Stimulated activated naive CD4-positive, alpha-beta T cell (primary cell): ENCODE measurements at places on chromosomes 6 and 20.

DNA sequence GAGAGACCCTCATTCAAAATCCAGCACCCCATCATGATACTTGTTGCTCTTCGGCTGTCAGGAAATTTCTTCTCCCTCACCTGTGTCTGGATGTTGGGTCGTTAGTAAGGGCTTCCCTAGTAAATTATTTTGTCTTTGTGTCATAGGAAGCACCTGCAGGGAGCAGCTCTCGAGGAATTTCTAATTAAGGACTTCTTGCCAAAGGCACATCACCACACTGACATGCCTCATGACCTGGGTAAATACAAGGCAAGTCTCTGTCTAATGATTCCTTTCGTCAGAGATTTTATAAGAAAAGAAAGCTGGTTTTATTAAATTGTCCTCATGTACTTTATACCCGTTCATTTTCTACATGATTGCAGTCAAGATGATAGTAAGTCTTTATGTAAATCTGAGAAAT lies at the start of gene NOX3:
Gene NOX3, minus strand, starts transcription at position 74 of the 400 bp plus-strand sequence. Its CDS starts 39 bp downstream, at position 35.
- no peak for DNase-seq

GRCh38 chr6:164072240-164072666 lies 657.7 kb downstream of the QKI start:
- DNase-seq, result no peak

- DNase-seq, result peak; percentile 8
Observed at GRCh38 chr6:150395388-150396009, 26.7 kb downstream of the IYD start.

- no peak for DNase-seq
Observed at GRCh38 chr6:133637874-133638273, 251.0 kb upstream of the TCF21 start.

DNA sequence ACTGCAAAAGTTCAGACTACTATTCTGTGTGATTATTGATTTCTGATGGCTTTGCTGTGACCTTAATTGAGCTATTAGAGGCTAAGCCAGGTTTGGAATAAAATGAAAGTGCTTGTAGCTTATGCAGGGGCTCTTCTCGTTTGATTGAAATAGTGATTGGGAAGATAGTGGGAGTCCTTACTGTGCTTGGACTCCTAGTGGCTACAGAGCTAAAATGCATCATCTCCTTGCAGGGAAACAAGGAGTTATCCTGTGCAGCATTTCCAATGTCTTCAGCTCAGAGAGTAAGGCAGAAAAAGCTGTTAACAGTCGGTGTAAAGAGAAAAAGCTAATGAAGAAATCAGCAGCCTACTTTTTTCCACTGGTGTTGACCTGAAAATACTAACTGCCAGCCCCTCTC lies 173.5 kb downstream of the SLC35F1 start:
- DNase-seq, result no peak

GRCh38 chr20:51470907-51471411 lies 71.6 kb downstream of the NFATC2 start:
- no peak for DNase-seq

DNA sequence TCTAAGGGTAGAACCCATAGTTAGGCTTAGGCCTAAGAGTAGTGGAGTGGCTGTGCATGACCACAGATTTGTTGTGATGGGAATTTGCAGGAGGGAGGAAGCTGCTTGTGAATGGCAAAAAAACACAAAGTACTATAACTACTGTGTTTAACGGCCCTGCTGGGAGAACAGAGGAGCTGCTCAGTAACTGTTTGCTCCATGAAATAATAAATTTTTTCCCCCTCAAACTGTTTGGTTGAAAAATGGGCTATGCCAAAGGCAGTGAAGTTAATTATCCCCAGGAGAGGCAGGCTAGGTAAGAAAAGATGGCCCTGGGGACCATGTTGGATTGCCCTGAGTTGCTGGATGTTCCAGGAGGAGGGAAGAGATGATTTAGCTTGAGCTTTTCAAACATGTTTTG lies 256.5 kb upstream of the PRND start:
- DNase-seq, result no peak

GRCh38 chr6:109458774-109459531 lies 3.4 kb upstream of the MICAL1 start:
- peak; percentile 18 for DNase-seq

- no peak for DNase-seq
Observed at GRCh38 chr20:62557999-62558408, 82.2 kb upstream of the GATA5 start.

DNA sequence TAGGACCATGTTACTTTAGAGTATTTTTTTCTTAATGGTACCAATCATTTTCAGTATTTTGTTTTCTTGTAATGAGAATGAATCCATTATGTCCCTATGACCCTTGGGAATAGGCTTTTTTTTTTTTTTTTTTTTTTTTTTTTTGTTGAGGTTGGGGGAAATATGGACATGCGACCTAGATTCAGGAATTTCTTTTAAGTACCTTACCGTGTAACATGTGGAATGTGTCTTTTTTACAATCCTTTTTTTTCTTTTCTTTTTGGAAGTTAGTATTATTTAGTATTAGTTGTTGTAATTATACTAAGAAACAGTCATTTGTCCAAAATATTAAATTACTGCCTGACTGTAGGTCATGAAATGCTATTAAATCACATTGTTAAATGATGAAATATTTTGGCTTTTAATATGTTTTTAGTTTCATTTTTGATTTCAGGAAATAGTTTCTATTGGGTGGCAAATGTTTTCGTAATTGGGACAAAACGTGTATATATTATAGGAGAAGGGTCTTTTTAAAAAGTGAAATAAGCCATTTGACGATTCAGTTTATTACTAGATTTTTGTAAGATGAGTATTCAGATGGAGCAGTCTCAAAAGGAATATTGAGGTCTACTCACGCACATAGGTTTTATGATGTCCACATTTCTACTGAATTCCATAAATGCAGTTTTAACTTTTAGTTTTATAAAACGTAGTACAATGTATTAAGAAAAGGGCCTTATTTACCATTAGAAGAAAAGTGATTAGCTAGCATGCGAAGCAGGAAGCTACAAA lies 4.9 kb downstream of the ARID1B start:
- DNase-seq, result no peak

DNA sequence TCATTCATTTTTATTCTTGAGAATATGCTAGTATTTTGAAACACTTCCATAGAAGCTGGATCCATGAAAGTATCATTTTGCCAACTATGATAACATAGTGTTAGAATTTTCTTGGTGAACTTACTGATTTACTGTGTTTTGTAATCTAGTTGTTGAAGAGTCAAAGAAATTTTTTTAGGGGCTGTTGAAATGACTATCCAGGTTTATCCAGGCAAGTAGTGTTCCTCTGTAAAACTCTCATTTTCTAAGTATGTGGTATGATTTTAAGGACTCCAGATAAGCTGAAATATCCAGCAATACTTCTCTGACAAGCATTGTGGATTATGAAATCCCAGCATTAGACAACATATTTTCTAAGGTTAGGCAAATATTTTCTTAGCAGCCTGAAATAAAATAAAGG lies 95.9 kb downstream of the GRIK2 start:
- DNase-seq, result no peak

- DNase-seq, result no peak
Observed at GRCh38 chr6:88454658-88455057, 288.5 kb upstream of the CNR1 start.

DNA sequence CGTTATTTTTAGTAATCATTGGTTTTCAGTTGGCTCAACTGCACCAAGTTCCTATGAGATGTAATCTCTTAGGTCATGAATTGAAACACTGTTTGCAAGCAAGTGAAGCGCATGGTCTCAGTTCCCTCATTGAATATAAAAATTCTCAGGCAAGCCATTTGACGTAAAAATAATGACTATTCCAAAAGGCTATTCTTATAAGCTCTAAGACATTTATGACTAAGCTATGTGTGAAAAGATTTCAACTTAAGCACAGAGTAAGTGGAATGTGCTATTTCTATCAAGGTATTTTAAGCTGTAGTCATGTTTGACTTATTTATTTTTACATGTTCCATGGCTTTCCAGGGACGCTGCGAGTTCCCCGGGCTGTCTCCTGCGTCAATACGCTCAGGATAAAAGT lies 248.5 kb downstream of the THBS2 start:
- no peak for DNase-seq

- DNase-seq, result no peak
Observed at GRCh38 chr6:17281100-17281496, at the start of gene RBM24. RBM24 (plus strand) TSS chr6:17281361; CDS start chr6:17281582, 221 bp downstream.

- peak; percentile 27 for DNase-seq
Observed at GRCh38 chr6:33692760-33693158, 18.7 kb downstream of the UQCC2 start.

- no peak for DNase-seq
Observed at GRCh38 chr20:58246346-58246745, 17.9 kb upstream of the ANKRD60 start.

- no peak for DNase-seq
Observed at GRCh38 chr20:41570557-41570956, 47.6 kb downstream of the CHD6 start.

GRCh38 chr20:57936636-57937385 lies 227.0 kb upstream of the PMEPA1 start:
- DNase-seq, result no peak

DNA sequence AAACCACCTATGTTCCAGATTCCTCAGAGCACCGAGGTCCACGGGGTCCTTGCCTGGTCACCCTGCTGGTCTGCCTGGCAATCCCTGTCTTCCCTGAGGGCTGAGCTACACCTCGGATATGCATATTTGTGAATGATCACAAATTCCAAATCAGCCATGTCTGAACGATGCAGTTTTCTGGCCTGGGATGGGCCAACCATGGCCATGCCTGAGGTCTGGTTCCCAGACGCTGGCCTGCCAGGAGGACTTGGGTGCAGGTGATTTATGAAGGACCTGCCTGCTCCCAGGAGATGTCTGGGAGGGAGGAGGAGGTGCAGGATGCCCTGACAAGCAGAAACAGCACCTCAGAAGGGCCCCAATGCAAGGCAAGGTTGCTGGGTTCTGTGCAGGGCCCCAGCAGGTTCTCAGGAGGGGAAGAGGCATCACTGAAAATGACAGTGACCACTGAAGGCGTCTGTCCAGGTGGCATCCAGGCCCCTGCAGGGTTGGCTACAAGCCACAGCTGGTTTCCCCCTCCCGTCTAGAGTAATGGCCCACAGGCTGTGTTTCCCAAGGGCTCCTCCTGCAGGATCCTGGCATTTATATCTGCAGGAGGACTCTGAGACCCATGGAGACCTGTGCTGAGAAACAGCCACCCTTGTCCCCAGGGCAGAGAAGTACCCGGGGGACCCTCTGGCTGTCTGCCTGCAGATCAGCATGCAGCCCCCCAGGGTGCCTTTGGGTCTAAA lies 205.3 kb downstream of the TAF4 start:
- DNase-seq, result no peak

DNA sequence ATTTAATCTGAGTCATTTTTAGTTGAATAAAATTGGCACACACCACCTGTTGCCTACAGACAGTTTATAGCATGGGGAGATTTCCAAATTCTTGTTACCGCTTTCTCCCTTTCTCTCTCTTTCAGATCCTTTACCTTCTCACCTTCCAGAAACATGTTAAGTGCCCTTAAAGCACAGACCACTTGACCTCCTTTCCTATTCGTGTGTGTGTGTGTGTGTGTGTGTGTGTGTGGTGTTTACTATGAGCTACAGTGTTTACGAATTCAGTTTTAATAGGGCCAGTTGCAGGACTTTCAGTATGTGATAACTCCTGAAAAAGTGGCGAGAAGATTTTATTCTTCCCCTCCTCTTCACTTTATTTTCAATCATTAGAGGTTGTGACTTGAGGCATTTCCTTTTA lies 258.1 kb downstream of the BMP2 start:
- DNase-seq, result no peak

DNA sequence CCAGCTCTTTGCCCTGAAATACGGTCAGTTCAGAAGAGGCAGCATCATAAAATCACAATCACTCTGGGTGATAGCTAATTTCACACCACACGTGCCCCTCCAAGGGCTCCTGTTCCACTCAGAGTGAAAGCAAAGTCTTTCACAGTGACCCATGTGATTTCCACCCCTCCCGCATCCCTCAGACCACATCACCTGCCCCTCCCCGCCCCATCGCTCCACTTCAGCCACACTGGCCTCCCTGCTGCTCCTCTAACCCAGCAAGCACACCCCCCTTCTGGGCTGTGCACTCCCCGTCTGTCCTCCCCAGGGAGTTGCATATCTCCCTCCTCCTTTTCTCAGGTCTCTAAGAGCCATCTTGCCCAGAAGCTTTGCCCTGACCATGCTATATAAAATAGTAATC lies 74.5 kb downstream of the PSMG4 start:
- no peak for DNase-seq

DNA sequence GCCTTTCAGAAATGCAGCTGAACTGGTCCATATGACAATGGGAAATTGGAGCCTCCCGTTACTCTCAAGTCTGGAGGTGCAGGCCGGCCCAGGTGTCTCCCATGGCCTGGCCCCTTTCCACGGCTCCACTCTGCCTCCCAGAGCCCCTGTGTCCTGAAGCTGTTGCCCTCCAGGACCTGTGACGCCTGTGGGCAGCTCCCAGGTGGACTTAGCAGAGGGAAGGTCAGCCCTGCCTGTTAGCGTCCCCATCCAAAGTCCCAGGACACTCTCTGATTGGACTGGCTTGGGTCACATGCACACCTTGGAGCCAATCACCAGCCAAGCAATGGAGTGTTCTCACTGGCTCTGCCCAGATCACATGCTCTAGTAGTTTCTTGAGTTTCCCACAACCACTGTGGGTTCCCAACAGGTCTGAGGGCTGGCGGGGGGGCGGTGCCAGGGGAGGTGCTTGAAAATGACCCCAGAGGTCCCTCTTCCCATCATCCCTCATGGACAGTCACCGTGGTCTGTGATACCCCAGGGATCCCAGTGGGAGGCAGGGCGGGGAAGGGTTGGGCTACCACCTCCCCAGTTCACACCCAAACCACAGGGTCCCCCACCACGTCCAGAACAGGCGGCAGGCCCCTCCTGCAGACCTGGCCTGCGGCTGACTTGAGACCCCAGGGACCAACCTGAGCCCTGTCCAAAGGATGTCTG lies 135.6 kb downstream of the TAF4 start:
- no peak for DNase-seq

GRCh38 chr20:17712708-17713107 lies 12.9 kb downstream of the BANF2 start:
- no peak for DNase-seq

- no peak for DNase-seq
Observed at GRCh38 chr6:2582268-2582667, 168.5 kb downstream of the MYLK4 start.

DNA sequence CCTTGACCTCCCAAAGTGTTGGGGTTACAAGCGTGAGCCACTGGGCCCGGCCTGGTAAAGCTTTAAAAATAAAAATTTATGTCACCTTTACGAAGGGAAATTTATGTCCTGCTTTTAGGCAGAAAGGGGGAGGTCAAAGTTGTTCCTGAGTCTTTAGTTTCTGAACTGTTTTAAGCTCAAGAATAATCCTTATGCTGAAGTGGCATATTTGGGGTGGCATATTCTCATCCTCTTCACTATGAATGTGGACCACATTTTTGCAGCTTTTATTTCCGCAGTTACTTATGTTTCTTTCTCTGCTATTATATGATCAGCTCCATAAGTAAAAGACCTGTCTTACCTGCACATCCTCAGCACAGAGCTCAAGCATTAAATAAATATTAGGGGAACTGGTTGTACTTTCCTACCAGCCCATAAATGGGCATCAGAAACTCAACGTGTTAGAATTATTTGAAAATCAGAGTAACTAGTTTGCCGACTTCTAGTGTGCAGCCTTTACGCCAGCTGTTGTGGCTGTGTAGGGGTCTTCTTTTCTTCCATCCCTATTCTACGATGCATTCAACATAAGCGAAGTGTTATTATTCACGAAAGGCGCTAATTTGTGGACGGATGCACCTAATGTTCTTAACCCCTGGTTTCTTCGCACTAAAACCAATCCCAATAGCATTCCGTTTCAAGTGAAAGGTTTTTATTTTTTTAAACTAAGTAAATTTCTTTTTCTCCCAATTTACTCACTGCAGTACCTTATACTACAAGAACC lies 867 bp upstream of the AKAP7 start:
- DNase-seq, result no peak
